Activated B cell treated with CpG ODN at 0.5 μM for 24 hours (primary cell): ENCODE measurements at places on chromosomes 12 and 14.

- DNase-seq, result no peak
Observed at GRCh38 chr12:90299121-90299520, 590.5 kb upstream of the ATP2B1 start.

- no peak for DNase-seq
Observed at GRCh38 chr12:111443086-111443485, 37.4 kb downstream of the SH2B3 start.

DNA sequence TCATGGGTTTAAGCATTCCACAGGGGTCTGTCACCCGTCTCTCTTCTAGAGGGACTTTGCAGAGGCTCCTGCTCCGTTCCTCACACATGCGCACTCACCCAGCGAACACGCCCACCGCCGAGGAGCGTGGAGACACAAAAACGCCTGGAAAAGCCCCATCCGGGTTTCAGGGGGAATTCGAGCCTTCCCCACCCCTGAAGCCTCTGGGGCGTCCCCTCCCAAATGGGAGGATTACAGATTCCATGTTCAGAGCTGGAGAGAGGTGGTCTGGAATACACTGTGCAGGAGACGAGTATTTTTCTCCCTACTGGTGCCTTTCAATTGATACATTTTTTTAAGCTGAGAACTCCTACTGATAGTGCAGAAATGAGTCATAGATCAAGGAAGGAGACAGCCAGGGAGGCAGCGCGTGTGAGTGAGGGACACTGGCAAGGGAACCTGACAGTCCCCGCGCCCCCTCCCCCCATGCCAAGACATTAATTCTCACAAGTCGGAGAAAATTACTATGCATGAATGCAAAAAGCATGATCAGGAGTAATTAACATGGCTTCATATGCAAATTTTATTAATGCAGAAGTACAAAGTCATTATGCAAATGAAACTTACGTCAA, 36.9 kb downstream of the BCL11B start:
- no peak for DNase-seq

- no peak for DNase-seq
Observed at GRCh38 chr14:103542605-103543088, 13.7 kb downstream of the TRMT61A start.

DNA sequence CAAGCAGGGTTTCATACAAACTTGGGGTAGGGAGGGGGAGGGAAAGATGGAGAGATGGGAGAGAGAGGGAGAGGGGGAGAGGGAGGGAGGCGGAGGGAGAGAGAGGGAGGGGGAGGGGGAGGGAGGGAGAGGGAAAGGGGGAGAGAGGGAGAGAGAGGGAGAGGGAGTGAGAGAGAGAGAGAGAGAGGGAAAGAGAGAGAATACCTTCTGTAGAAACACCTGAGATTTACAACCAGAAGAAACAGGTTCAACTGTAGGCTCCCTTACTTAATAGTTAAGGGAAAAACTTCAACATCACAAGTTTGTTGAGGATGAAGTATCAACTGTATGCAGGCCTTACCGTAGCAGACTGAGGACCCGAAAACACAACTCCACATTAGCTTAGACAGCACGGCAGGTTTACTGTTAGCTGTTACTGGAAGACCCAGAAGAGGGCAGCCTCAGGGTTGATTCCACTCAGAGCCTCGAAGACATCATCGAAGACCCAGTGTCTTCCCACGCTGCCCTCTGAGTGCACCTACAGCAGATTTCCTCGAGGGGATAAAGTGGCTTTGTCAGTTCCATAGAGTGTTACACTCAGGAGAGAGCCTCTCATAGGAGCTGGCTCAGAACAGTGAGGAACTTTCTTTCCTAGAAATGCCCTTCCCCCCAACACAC, 72.4 kb downstream of the NT5DC3 start:
- no peak for DNase-seq
